A549 treated with ZK216348 at 1 μM for 4 hours (cell line): ENCODE measurements at places on chromosomes 12 and 14. TPM values are rescaled to one million over a fixed set of nuclear protein-coding genes. Genes with fewer than 3 reads are reported as not detected.

Gene SOX5
- total RNA-seq, result not detected in 5 replicates

Gene OR6C3
- not detected in 5 replicates for total RNA-seq

Gene CLEC4C
- not detected in 5 replicates for total RNA-seq

Gene HSPB8
- 13.4 to 18.4 TPM (median 14.9 TPM) in 5 replicates for total RNA-seq

Gene SMCO2
- 0.18 to 0.36 TPM in 2 of 5 replicates, not detected in the others for total RNA-seq

Gene LBHD2
- 0.50 TPM in 1 of 5 replicates, not detected in the others for total RNA-seq

Gene CLEC1B
- not detected in 5 replicates for total RNA-seq

Gene ACSS3
- total RNA-seq, result 0.04 to 0.06 TPM in 2 of 5 replicates, not detected in the others

Gene TMEM121
- total RNA-seq, result 2.1 to 11.7 TPM (median 10.8 TPM) in 5 replicates

Gene MYF5
- not detected in 5 replicates for total RNA-seq

Gene GZMH
- total RNA-seq, result not detected in 5 replicates

Gene C12orf50
- not detected in 5 replicates for total RNA-seq

Gene ZC2HC1C
- 3.9 to 5.3 TPM (median 4.1 TPM) in 5 replicates for total RNA-seq

Gene IAPP
- not detected in 5 replicates for total RNA-seq

Gene FOXN4
- 0.07 TPM in 1 of 5 replicates, not detected in the others for total RNA-seq

Gene CIROP
- total RNA-seq, result not detected in 5 replicates

Gene RND1
- total RNA-seq, result 7.4 to 10.7 TPM (median 8.7 TPM) in 5 replicates

Gene C1S
- 38.6 to 58.9 TPM (median 42.6 TPM) in 5 replicates for total RNA-seq

Gene KRT72
- total RNA-seq, result not detected in 5 replicates

Gene OR4E2
- not detected in 5 replicates for total RNA-seq

Gene SALL2
- 0.61 to 1.1 TPM (median 0.87 TPM) in 5 replicates for total RNA-seq

Gene SPATA7
- total RNA-seq, result 2.9 to 6.3 TPM (median 3.8 TPM) in 5 replicates

Gene CLEC7A
- not detected in 5 replicates for total RNA-seq

Gene PARPBP
- total RNA-seq, result 13.7 to 23.6 TPM (median 21.6 TPM) in 5 replicates

Gene EML1
- total RNA-seq, result 33.3 to 45.4 TPM (median 38.2 TPM) in 5 replicates

Gene MEG3
- total RNA-seq, result 40.4 to 74.4 TPM (median 63.5 TPM) in 5 replicates

Gene OR4L1
- not detected in 5 replicates for total RNA-seq

Gene SDSL
- total RNA-seq, result 17.6 to 33.8 TPM (median 26.2 TPM) in 5 replicates

Gene CRY1
- 19.7 to 33.7 TPM (median 23.6 TPM) in 5 replicates for total RNA-seq

Gene HCAR1
- total RNA-seq, result 0.04 TPM in 2 of 5 replicates, not detected in the others

Gene PRKCH
- 4.6 to 7.1 TPM (median 4.9 TPM) in 5 replicates for total RNA-seq

Gene IFNG-AS1
- not detected in 5 replicates for total RNA-seq

Gene CLEC4A
- 0.42 TPM in 1 of 5 replicates, not detected in the others for total RNA-seq

Gene LRCOL1
- not detected in 5 replicates for total RNA-seq

Gene C3AR1
- total RNA-seq, result not detected in 5 replicates

Gene FOXA1
- 5.3 to 10.3 TPM (median 8.2 TPM) in 5 replicates for total RNA-seq

Gene NELL2
- not detected in 5 replicates for total RNA-seq

Gene KLRD1
- total RNA-seq, result not detected in 5 replicates

Gene NGB
- not detected in 5 replicates for total RNA-seq

Gene TMEM132C
- not detected in 5 replicates for total RNA-seq

Gene KRT74
- total RNA-seq, result not detected in 5 replicates

Gene ATXN2
- total RNA-seq, result 42.2 to 56.6 TPM (median 51.6 TPM) in 5 replicates

Gene HOXC5
- total RNA-seq, result 0.39 to 0.60 TPM (median 0.53 TPM) in 5 replicates

Gene PTPRQ
- total RNA-seq, result 0.01 to 0.04 TPM in 2 of 5 replicates, not detected in the others

Gene RNASE3
- not detected in 5 replicates for total RNA-seq

Gene BMAL2
- 13.0 to 21.7 TPM (median 20.2 TPM) in 5 replicates for total RNA-seq

Gene DPPA3
- total RNA-seq, result not detected in 5 replicates

Gene MIP
- total RNA-seq, result not detected in 5 replicates

Gene RASSF8
- 7.2 to 12.6 TPM (median 9.7 TPM) in 5 replicates for total RNA-seq

Gene ENO2
- 32.7 to 43.8 TPM (median 41.2 TPM) in 5 replicates for total RNA-seq

Gene CYP46A1
- total RNA-seq, result 0.05 to 0.29 TPM (median 0.13 TPM) in 4 of 5 replicates, not detected in the other

Gene RD3L
- total RNA-seq, result not detected in 5 replicates

Gene GLTP
- 17.9 to 22.8 TPM (median 21.2 TPM) in 5 replicates for total RNA-seq

Gene ERBB3
- 1.0 to 3.4 TPM (median 1.7 TPM) in 5 replicates for total RNA-seq

Gene SERPINA3
- total RNA-seq, result 10.4 to 12.3 TPM (median 11.0 TPM) in 5 replicates

Gene RPL10L
- total RNA-seq, result not detected in 5 replicates

Gene RAB15
- total RNA-seq, result 19.1 to 22.5 TPM (median 19.9 TPM) in 5 replicates

Gene RTL1
- 0.21 to 0.35 TPM (median 0.26 TPM) in 5 replicates for total RNA-seq
